Activated CD4-positive, alpha-beta T cell treated with anti-CD3 and anti-CD28 coated beads, Interleukin-2, amount 50 U/mL, for 16 hours (primary cell): ENCODE measurements at places on chromosomes 7 and 10.

GRCh38 chr7:159128767-159129166 lies 15.9 kb downstream of the VIPR2 start:
- no peak for DNase-seq

- no peak for DNase-seq
Measured at GRCh38 chr7:154699417-154699816, 303.5 kb downstream of the PAXIP1 start.

- no peak for DNase-seq
Measured at GRCh38 chr10:77417359-77417758, 220.2 kb downstream of the KCNMA1 start.

DNA sequence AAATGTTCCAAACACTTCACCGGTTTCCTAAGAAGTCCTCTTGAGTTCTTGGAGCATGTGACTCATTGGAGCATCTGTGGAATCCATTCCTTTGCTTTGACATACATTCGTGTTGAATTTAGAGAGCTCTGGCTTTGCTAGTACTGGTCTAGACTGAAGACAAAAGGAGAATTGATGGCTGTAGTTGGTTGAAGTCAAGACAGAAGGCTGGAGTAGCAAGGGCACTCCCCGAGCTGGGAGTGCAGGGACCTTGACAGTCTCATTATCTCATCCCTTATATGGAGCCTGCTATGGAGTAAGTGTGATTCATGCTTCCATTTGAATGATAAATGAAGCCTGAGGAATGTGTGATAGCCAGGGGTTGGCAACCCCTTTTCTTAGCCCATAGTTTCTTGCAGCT lies 1249.1 kb downstream of the TYW1 start:
- DNase-seq: no peak

- peak; percentile 41 for DNase-seq
Measured at GRCh38 chr7:4682621-4683042, 537 bp downstream of the FOXK1 start.

DNA sequence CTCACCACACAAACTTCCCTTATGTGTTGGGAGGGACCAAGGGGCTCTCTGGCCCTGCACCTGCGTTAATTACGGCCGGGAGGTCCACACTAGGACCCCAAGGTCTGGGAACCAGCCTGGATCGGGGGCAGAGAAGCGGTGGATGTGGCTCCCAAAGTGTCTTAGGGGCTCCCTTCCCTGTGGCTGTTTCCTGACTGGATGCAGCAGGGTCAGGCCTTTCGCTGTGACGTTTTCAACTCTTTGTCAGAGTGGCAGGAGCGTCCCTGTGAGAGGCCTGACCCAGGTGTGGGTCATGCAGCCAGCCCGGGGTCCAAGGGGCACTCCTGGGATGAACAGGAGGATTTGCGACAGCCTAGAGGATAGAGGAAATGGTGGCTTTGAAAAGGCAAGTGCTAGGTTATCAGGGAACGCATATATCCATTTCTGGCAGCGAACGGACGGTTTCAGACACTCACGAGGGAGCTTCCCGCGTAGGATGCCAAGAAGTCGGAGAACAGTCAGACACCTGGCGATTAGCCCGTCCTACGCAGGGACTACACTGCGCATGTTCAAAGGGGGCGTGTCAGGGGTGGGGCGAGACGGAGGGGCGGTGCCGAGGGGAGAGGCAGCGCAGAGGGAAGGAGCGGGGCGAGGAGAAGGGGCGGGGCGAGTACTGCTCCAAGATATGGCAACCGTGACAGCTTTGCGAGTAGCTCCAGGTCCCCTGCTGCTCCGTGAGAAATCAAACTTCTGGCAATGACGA lies 46.2 kb upstream of the ZNF716 start:
- no peak for DNase-seq

GRCh38 chr10:22133749-22134624 lies 83.8 kb downstream of the EBLN1 start:
- no peak for DNase-seq

DNA sequence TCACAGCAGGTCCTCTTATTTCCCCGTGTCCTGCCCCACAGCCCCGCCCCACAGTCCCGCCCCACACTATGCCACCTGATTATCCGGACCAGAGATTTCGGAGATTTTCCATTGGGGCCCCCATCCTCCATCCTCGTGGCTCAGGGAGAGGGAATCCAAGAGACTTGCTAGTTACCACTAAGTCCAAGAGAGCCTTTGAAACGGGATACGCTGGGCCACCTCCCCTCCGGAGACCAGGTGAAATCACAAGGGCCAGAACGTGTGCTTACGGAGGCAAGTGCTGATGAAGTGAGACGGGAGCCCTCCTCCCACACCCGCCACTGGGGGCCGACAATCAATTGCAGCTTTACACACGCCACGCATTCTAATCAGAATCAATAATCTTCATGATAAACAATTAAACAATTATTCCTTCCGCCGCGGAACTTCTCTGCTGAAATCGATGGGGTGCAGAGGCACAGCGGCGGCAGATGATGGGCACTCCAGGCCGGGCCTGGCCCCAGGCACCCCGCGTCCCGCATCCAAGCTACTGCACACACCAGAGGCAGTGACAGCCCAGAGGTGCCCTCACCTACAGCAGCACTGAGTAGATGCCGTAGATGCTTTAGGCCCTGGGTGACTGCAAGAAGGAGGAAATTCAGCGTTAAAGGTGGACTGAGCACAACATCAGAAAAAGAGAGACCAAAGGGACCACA lies 534.0 kb upstream of the FOXK1 start:
- no peak for DNase-seq

DNA sequence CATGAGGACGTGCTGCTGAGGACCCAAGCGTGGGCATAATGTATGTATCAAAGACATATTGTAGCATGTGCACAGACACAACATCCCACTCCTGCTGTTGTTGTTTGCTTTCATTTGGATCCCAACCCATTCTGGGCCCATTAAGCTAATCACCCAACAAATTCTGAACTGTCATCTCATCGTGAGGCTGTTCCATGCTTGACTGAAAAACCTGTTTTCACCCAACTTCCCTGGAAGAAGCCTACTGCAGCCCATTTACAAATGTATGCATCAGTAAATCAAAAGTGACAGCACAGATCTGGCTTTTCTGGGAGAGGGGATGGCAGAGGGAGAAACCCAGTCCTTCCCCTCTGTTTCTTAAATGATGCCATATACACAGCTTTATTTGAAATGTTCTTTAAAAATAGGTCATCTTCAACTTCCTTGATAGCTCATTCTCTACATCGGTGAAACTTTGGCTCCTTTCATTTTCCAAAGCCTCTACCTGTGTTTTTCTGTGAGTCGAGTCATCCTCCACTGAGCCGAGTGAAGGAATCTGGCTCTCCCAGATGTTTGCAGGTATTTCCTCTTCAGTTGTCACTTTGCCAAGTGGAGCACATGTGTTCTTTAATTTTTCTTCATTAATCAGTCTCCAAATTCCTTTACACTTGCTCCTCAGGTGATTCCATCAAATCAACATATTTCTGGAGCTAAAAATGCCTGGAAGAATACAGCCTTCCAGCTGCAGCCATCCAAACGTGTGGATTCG lies 151.8 kb downstream of the CHN2 start:
- DNase-seq: no peak

GRCh38 chr10:110304394-110304779 lies 333 bp downstream of the SMNDC1 start:
- DNase-seq: peak; percentile 10

DNA sequence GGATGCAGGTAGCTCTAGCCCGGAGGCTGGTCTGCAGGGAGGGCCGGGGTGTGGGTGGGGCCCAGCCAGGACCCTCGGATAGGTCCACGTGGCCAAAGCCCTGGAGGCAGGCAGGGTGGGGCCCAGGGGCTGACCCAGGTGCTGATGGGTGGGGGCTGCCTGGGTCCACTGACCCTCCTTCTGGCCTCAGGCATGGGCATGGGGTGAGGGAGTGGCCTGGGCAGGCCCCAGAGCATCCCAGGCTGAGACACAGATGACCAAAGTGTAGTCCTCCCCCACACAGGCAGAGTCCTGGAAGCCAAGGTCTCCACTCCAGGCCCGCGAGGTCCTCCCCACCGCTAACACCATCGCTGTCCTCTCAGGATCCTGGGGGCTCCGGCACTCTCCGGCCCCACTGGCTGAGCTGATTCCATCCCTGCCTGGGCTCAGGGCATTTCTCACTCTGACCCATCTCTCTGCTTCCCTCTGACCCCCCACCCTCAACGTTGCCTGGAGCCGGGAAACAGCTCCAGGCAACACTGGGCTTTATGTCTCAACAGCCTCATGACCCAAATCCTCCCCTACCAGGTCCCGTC lies 20.7 kb upstream of the PPP2R2D start:
- no peak for DNase-seq

DNA sequence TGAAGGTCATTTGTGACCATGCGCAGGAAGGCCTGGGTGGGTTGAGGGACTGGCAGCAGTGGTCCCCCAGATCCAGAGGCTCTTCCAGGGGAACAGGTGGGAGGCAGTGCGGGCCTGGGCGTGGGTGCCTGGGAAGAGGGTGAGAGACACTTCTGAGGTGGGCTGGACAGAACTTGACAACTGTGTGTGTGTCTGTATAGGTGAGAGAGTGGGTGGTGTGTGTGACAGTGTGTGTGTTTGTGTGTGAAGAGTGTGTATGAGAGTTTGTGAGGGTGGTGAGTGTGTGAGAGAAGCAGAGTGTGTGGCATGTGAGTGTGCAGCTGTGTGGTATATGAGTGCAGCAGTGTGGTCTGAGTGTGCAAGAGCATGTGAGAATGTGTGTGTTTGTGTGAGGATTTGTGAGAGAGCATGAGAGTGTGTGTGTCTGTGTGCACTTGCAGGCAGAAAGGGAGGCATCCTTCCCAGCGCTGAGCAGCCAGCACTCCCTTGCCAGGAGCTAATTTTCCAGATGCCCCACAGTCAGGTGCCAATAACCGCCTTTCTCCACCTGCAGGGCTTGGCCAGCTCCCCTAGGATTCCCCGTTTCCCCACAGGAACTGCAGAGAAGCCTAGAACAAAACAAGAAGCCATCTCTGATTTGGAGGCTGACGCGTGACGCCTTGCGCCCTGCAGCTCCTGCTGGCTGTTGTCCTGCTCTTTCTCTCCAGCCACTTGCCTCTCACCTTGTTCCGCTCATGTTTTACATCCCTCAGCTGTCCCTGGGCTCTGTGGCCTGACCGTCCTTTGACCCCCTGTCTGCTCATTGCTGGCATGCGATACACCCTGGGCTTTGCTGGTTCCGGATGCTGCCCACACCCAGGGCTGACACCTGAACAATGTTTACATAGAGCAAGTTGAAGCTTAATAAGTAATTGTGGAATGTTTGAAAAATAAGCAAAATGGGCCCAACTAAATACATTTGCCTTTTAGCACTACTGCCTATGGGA lies 88.0 kb downstream of the TMEM178B start:
- no peak for DNase-seq

GRCh38 chr10:33921970-33922605 lies 587.6 kb upstream of the NRP1 start:
- no peak for DNase-seq

- no peak for DNase-seq
Measured at GRCh38 chr7:77697535-77697831, 1.2 kb downstream of the RSBN1L start.

- DNase-seq: no peak
Measured at GRCh38 chr7:71750290-71750689, 618.3 kb downstream of the GALNT17 start.

DNA sequence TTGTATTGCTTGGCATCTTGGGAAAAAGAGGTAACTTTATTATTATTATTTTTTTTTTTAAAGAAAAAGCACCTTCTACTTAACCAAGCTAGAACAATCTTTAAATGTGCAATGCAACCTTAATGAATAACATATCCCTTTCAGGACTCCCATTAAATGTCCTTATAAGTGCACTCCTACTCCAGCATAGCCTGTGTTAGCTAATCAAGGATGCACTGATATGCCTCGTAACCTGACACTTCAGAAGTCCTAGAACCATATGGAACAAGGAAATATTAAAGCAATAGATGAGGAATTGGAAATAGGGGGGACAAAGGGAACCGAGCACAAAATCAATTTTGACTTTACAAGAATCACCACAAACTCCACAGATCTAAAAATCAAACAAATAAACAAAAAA lies 522.4 kb downstream of the PARD3 start:
- no peak for DNase-seq

GRCh38 chr10:69360485-69361302 lies 56.0 kb downstream of the TACR2 start:
- DNase-seq: no peak

- DNase-seq: peak; percentile 40
Measured at GRCh38 chr10:31927565-31927883, 1.1 kb downstream of the ARHGAP12 start.
